ENCODE measurements at places on chromosomes 6 and 20. TPM values are rescaled to one million over a fixed set of nuclear protein-coding genes. Genes with fewer than 3 reads are reported as not detected.

Gene CALHM6
- 26.7 TPM for total RNA-seq

Gene SLC17A2
- not detected for total RNA-seq

Gene PARD6B
- total RNA-seq: 6.1 TPM

Gene SLC17A9
- total RNA-seq: 43.5 TPM

Gene MOG
- total RNA-seq: not detected

DNA sequence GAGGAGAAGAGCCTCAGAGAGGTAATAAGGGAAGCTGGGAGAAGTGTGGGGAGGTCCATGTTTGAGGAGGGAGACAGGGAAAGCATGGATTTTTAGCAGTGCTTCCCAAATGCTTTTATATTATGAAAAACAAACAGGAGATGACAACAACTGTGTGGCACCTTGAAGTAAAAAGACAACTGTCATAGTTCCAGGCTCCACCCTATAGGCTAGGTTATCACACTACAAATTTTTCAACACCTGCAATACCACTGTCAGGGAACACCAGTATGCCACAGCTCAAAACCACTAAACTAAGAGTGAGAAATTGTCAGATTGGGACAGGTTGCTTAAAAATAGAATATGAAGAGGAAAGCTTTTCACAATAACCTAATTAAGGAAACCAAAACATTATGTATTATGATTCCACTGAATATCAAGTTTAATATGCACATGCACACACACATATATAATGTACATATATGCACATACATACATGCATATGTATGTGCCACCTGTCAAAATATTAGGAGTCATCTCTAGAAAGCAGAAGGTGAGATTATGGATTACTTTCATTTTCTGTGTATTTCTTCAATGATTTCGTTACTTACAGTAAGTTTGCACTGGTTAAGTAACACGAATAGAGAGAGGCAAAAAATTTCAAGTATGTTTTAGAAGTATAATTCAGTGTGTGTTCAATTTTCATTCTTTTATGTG is 261.2 kb downstream of the PTPRK start:
- H3K4me3 ChIP-seq: peak overlapping the region; percentile 84
- DNase-seq: no peak
- H3K27me3 ChIP-seq: no peaks in the 10 kb centered on the region
- peaks cover 13% of the 10 kb centered on the region for H3K36me3 ChIP-seq

- no peak overlapping the region for H3K27ac ChIP-seq
- H3K36me3 ChIP-seq: no peaks in the 10 kb centered on the region
- DNase-seq: no peak
- no peaks in the 10 kb centered on the region for H3K4me1 ChIP-seq
Measured at GRCh38 chr6:1337791-1338190, 25.9 kb downstream of the FOXQ1 start.

DNA sequence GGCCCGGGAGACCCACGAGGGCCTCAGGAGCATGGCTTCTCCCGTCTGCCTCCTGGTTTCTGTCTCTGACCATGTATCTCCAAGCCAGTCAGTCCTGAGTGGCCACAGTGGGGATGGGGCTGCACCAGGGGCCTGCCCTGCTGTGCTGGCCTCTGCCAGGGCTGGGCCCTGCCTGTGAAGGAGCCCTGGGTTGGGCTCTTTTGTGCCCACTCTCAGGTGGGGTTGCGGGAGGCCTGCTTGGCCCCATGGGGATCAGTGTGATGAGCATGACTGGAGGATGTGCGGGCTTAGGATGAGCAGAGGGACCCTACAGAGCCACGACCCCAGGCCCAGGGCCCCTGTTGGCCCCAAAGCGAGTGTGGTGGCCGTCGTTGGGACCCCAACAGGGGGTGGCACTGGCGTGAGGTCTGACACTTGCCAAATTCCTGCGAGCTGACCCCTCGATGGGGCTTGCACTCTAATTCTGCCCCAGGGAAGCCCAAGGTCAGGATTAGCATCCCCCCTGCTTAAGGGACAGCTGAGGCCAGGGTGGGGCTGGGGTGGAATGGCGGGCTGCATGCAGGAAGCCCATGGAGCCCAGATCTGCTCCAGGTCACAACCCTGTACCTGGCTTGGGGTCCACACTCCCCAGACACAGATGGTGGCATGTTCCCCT is 90.0 kb upstream of the BHLHE23 start:
- no peaks in the 10 kb centered on the region for H3K36me3 ChIP-seq
- peak; percentile 19 for DNase-seq
- no peak overlapping the region for H3K27ac ChIP-seq

DNA sequence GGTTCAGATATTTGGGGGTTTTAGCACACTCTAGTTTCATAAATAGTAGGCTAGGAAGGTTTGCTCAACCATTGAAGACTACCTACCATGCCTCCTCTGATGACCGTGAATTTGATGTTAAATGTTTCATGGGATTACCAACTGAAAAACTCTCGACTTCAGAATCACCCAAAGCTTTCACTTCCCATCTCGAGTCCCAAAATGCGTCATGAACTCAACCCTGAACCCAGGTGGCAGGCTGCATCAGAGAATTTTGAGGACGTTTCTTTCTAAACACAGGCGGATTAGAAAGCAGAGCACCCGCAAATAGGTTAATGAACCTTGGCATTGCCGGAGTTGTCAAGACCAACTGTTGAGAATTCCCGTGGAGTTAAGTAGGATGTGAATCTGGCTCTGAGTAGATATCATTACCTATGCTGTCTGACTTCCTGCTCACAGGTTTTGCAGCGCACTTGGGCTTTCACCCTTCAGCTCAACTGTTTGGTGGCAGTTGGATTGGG is 98.4 kb upstream of the ADTRP start:
- H3K36me3 ChIP-seq: no peaks in the 10 kb centered on the region
- H3K4me1 ChIP-seq: no peaks in the 10 kb centered on the region
- no peaks in the 10 kb centered on the region for H3K27me3 ChIP-seq
- H3K27ac ChIP-seq: no peak overlapping the region
- H3K4me3 ChIP-seq: no peak overlapping the region
- no peak for DNase-seq

- no peaks in the 10 kb centered on the region for H3K27me3 ChIP-seq
- H3K4me3 ChIP-seq: no peak overlapping the region
- H3K4me1 ChIP-seq: no peaks in the 10 kb centered on the region
- no peaks in the 10 kb centered on the region for H3K36me3 ChIP-seq
- no peak overlapping the region for H3K27ac ChIP-seq
Measured at GRCh38 chr6:12555267-12555666, 161.3 kb upstream of the PHACTR1 start.
